Activated naive CD4-positive, alpha-beta T cell treated with anti-CD3 and anti-CD28 coated beads for 36 hours (primary cell): ENCODE measurements at places on chromosomes 7 and 10. TPM values are rescaled to one million over a fixed set of nuclear protein-coding genes. Genes with fewer than 3 reads are reported as not detected.

TMEM213 gene
- total RNA-seq: not detected

DNA sequence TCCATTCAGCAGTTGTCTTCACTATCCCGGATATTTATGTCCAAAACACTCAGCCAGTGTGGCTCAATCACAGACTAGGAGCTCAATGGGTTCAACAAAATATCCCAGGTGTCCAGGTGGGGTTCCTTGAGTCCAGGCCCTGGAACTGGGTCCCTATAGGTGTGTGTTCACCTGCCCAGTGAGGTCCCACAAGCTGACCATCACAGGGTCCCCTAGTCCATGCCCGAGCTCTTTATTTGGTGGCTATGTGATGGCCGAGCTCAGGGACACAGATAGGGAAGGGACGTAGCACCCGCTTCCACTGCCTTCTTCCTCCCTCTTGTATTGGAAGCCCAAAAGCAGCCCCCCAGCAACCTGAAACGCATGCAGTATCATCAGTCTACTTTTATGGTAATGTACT, 78.9 kb upstream of the DDC start:
- H3K36me3 ChIP-seq: no peaks in the 10 kb centered on the region
- no peak overlapping the region for H3K4me3 ChIP-seq
- no peaks in the 10 kb centered on the region for H3K27me3 ChIP-seq
- no peak overlapping the region for H3K27ac ChIP-seq

- DNase-seq: no peak
- no peaks in the 10 kb centered on the region for H3K4me1 ChIP-seq
- H3K27me3 ChIP-seq: no peaks in the 10 kb centered on the region
- no peak overlapping the region for H3K27ac ChIP-seq
- no peaks in the 10 kb centered on the region for H3K36me3 ChIP-seq
Observed at GRCh38 chr7:81641873-81642272, 128.0 kb downstream of the HGF start.

GDF2 gene
- total RNA-seq: not detected

SPDYE2B gene
- total RNA-seq: 0.19 TPM

PRKAR2B gene
- total RNA-seq: 1.5 TPM

HOXA4 gene
- 0.14 TPM for total RNA-seq

PPP1R17 gene
- not detected for total RNA-seq

DNA sequence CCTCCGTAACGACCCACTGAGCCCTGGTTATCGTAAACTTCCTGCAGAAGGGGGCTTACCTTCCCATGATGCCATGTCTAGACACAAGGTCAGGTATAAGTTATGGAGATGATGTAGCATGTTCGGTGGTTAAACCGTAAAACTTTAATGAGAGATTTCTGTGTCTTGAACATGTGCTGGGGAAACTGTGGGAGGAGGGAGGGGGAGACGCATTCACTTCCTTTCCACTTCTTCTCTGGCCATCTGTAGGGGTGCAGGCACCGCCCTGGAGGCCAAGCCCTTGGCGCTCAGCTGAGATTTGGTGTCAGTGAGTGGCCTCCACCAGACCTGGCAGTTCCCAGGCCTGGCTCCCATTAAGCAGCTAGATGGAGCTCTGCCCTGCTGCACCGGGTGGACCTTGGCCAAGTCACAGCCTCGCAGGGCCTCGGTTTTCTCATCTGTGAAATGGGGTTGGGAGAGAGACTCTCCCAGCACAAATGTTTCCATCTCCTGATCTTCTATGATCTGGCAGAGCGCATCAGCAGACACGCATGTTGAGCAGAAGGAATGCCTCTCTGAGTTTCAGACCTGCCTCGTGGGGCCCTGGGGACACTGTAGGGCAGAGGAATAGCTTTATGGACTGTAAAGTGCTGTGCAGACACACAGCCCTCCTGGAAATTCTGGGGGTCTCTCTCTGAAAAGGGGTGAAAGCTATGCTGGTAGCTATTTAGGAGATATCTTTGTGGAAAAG, 106.0 kb downstream of the COL26A1 start:
- H3K27ac ChIP-seq: no peak overlapping the region
- DNase-seq: no peak
- H3K27me3 ChIP-seq: no peaks in the 10 kb centered on the region
- no peak overlapping the region for H3K4me3 ChIP-seq
- no peaks in the 10 kb centered on the region for H3K36me3 ChIP-seq

DNA sequence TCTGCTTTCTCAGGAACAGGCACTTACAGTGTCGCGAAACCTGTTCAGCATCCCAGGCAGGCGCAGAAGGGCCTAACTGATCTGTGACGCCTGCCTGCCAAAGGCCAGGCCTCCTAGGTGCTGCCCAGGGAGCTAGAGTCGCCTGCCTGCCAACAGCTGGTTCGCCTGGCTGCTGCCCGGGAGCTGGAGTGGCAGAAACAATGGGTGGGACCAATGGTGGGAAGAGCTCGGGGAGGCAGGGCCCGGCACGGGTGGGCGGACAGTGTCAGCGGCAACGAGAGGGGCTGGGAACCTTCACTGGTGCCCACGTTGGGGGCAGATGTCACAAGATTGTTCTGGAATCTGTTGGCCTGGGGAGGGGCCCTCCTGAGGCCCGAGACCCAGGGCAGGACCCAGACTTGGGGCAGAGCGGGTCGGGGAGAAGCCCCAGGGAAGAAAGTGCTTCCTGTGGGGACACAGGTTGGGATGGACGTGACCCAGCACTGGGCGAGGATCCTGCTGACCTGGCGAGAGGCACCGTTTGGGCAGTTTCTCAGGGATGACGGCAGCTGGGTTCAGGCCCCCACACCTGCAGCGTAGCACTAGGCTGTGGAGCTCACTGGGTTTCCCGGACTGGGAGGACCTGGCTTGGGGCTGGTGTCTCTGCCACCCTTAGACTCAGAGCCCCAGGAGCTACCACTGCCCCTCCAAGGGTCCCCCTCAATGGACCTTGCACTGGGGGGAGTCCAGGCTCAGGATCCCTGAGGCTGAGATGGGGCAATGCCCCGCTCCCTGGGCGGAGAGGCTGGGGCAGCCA, 181.8 kb downstream of the ELFN1 start:
- H3K4me3 ChIP-seq: no peak overlapping the region
- peaks cover 12% of the 10 kb centered on the region for H3K4me1 ChIP-seq
- H3K27ac ChIP-seq: no peak overlapping the region
- no peaks in the 10 kb centered on the region for H3K27me3 ChIP-seq
- no peaks in the 10 kb centered on the region for H3K36me3 ChIP-seq

- H3K36me3 ChIP-seq: peaks cover 16% of the 10 kb centered on the region
- H3K4me3 ChIP-seq: no peak overlapping the region
- no peaks in the 10 kb centered on the region for H3K27me3 ChIP-seq
- DNase-seq: no peak
- H3K4me1 ChIP-seq: peaks cover 48% of the 10 kb centered on the region
Observed at GRCh38 chr10:69361303-69361614, 55.5 kb downstream of the TACR2 start.

DNA sequence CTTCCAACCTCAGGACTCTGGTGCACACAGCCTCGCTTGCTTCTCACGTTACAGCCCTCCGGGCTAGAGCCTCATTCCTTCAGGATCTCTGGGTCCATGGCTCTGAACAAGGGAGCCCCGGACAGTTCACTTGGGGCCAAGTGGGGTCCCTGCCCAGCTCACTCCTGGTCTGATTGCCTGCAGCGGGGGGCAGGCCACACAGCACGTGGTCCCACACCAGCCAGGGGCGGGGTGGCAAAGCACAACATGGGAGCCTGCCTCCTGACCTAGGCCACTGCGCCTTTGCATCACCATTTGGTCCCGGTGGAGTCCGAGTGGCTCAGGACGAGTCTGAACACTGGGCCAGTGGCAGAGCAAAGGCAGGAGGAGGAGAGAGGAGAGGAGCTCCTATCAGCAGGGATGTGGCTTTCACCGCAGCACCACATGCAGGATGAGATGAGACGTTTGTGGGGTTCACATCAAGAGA, 13.4 kb upstream of the CRYGN start:
- DNase-seq: no peak
- H3K4me3 ChIP-seq: no peak overlapping the region
- H3K27ac ChIP-seq: no peak overlapping the region
- peaks cover 4% of the 10 kb centered on the region for H3K4me1 ChIP-seq
- H3K36me3 ChIP-seq: no peaks in the 10 kb centered on the region
- no peaks in the 10 kb centered on the region for H3K27me3 ChIP-seq

DNA sequence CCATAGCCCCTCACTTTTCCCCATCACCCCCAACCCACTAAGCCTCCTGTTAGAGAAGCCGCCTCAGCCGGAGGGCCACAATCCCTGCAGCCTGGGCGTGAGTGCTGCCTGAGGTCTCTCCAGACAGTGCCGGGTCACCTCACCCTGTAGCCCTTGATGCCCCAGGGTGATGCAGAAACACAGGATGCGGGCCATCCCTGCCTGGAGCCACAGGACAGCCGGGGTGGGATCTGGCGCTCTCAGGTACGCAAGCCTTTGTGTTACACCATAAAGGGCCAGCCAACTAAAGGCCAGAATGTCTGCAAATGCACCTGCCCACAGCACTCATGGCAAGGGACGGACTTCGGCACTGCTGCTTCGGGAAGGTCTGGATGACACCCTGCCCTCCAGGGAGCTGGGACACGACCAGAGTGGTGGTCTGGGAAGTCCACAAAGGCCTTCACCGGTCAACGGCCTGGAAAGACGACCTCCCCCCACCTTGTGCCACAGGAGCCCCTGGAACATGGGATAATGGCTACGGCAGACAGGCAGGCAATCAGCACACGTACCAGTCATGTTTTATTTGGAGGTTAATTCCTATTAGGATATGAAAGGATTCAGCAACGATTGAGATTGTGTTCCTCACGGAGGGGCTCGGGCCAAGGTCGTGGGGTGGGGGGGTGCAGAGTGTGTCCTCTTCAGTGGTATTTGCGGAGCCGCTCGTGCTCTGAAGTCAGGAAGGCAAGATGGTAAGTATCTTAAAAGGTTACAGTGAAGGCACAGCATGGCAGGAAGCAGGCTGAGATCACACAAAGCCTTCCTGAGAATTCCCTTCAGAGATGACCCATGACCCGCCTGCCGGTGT, 8.1 kb downstream of the ATP5MF start:
- no peaks in the 10 kb centered on the region for H3K27me3 ChIP-seq
- no peak for DNase-seq
- no peak overlapping the region for H3K4me3 ChIP-seq
- H3K27ac ChIP-seq: peak overlapping the region; percentile 59
- peaks cover 19% of the 10 kb centered on the region for H3K4me1 ChIP-seq
- H3K36me3 ChIP-seq: peaks cover 42% of the 10 kb centered on the region

FKBP6 gene
- not detected for total RNA-seq

DNA sequence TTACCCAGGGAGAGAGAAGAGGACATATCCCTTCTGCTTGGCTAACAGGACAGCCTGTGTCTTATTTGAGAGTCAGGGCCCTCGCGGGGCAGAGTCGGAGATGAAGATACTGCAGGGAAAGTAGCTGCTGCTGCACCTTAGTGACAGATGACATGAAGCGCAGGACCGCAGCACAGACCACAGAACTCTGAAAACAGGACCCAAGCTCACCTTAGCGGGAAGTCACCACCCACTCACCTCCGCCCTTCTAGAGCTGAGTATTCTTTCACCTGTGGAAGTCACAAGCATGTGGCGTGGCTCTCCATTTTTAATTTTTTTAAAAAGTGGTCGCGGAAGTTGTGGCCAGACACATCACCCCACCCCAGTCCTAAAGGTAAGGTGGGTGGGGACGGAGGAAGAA, 191.4 kb downstream of the FAM107B start:
- peak overlapping the region; percentile 97 for H3K27ac ChIP-seq
- peak; percentile 93 for DNase-seq
- H3K27me3 ChIP-seq: no peaks in the 10 kb centered on the region
- peaks cover 84% of the 10 kb centered on the region for H3K4me1 ChIP-seq
- H3K36me3 ChIP-seq: peaks cover 38% of the 10 kb centered on the region
- peak overlapping the region; percentile 51 for H3K4me3 ChIP-seq

CCDC3 gene
- total RNA-seq: not detected

GRCh38 chr10:93630625-93631557, 18.6 kb downstream of the PDE6C start:
- no peak for DNase-seq
- H3K36me3 ChIP-seq: no peaks in the 10 kb centered on the region
- H3K4me1 ChIP-seq: no peaks in the 10 kb centered on the region
- no peak overlapping the region for H3K4me3 ChIP-seq

BZW2 gene
- total RNA-seq: 118 TPM
